ENCODE measurements at places on chromosomes 4 and X. TPM values are rescaled to one million over a fixed set of nuclear protein-coding genes. Genes with fewer than 3 reads are reported as not detected.

DNA sequence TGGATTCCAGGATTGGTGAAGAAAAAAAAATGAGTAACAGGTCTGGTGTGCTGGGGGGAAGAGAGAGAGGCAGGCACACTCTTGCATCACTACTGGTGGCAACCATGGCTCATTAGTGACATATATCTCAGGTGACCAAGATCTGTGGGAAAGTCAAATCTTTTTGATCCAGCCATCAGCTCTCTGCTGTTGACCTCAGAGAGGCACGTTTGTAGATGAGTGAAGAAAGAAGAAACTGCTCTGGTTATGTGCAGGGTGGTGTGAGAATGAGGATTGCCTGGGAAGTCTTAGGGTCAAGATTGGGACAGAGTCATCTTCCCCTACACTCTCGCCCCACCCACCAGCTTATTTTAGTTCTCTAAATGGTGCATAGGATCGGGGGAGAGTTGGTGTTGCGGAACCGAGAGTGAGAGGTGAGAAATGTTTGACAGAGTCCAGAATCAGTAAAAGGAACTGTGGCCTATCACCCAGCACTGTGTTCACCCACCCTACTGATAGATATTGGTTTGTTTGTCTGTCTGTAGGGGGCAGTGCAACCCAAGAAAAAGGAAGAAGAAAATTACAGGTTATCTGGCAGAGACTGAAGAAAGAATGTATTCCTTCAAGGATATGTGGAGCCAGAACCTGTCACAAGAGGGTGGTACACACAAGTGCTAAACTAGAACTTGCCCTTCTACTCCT lies 21.9 kb downstream of the ARMCX6 start:
- H3K27me3 ChIP-seq: peaks cover 13% of the 10 kb centered on the region
- H3K36me3 ChIP-seq: no peaks in the 10 kb centered on the region
- H3K4me3 ChIP-seq: no peak overlapping the region

DNA sequence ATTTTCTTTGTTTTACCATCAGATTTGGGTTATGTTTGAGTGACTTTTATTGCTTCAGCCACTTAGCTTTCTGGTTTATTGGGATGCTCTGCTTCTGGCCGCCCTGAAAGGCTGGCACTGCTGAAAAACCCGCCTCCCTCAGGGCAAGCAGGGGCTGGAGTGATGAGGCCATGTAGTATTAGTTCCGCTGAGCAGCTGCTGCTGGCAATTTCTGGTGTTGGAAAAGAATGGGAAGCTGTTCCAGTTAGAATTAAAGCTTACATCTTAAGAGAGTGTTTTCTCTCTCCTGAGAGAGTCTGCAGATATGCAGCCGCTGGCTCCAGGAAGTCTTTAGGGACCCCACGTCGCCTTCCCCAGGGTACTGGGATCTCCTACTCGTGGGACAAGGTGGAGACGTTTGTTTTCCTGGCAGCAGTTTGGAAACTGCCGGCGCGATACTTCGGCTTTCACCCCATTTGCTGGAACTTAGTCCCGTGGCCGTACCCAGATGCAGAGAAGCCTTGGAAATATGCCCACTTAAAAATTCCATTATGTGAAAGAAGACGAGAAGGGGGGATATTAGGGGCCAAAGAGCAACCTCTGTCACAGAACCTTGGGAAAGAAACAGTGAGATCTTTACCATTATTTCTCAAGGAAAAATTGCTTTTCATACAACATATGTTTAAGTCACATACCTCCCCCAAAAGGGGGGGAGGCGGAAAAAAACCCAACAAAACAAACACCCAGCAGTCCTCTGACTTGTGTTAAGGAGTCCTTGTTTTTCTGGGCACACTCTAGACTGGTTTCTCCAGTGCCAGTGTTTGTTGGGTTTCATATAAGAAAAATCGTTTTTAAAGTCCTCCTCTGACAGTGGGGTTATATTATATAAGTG lies 72.6 kb downstream of the TMEM131L start:
- H3K4me1 ChIP-seq: peaks cover 7% of the 10 kb centered on the region
- peak overlapping the region; percentile 25 for H3K4me3 ChIP-seq
- no peaks in the 10 kb centered on the region for H3K27me3 ChIP-seq
- H3K27ac ChIP-seq: peak overlapping the region; percentile 47
- no peak for DNase-seq
- no peaks in the 10 kb centered on the region for H3K36me3 ChIP-seq

DNA sequence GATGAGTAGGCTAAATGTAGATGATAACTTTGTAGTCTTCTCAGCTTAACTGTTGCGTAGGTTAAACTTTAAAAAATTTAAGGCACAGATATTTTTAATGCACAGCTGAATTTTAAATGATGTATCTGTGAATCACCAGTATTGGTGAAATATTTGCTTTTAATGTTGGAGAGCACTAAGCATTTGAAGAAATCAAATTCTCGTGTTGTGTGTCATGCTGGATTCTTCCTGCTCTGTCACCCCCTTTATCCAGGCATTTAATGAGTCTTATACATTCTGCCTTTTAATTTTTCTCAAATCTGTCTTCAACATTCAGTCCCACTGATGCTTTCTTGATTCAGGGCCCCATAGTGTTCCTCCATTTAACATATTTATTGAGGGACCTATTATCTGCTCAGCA lies 76.7 kb downstream of the SLC4A4 start:
- DNase-seq: no peak
- H3K27me3 ChIP-seq: no peaks in the 10 kb centered on the region
- H3K36me3 ChIP-seq: no peaks in the 10 kb centered on the region

The DDX53 gene
- total RNA-seq: not detected

The CITED1 gene
- total RNA-seq: not detected

Measured in tibial nerve (tissue), 4 donors.